Spleen (tissue), 13 donors: ENCODE measurements at places on chromosomes 12 and 14. TPM values are rescaled to one million over a fixed set of nuclear protein-coding genes. Genes with fewer than 3 reads are reported as not detected.
A peak's percentile ranks its signal among the peaks of the same experiment; 100 is the strongest.

The NEUROD4 gene
- polyA plus RNA-seq = not detected

The P2RX7 gene
- 1.8 TPM for polyA plus RNA-seq

The FBXW8 gene
- polyA plus RNA-seq = 3.6 TPM

The ART4 gene
- polyA plus RNA-seq = 8.9 TPM

The OAS1 gene
- polyA plus RNA-seq = 53.8 TPM

The LAG3 gene
- 3.7 TPM for polyA plus RNA-seq

DNA sequence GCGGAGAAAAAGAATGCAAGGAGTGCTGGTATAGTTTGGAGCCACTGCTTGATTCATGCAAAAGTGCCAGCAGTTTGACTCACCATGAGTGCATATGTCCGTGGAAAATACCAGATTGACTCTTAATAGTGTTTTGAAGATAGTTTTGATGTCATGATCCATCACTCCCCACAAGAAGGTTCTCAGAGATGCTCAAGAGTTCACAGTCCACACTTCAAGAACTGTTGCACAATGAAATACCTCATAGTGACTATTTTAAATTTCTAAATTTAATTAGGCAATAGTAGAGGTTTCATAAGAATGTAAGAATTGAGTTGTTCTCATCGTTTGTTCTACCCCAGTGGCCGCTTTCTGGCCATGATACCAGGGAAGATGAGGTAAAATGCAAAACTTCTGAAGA, 286.6 kb upstream of the RGS6 start:
- no peaks in the 10 kb centered on the region for H3K27me3 ChIP-seq
- DNase-seq = no peak
- no peaks in the 10 kb centered on the region for H3K4me1 ChIP-seq
- no peak overlapping the region for H3K27ac ChIP-seq
- no peak overlapping the region for H3K4me3 ChIP-seq

DNA sequence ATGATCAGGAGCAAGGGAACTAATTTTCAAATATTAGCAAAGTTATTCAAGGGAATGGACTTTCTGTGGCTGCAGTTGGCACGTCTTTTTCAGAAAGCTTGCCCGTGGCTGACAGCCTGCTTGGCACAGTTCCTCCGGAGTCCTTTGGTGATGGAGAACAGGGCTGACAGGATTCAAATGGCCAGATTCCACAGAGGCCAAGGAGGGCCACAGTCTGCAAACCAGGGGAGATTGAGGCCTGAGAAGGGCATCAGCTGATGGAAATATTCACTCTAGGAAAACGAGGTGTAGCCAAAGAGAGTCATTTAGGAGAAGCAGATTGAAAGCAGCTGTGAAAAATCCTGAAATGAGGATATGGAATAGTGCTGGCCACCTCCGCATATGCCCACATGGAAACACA, 178.3 kb downstream of the EMP1 start:
- no peaks in the 10 kb centered on the region for H3K36me3 ChIP-seq
- H3K4me1 ChIP-seq = no peaks in the 10 kb centered on the region
- H3K27ac ChIP-seq = no peak overlapping the region
- H3K4me3 ChIP-seq = no peak overlapping the region
- H3K27me3 ChIP-seq = no peaks in the 10 kb centered on the region

DNA sequence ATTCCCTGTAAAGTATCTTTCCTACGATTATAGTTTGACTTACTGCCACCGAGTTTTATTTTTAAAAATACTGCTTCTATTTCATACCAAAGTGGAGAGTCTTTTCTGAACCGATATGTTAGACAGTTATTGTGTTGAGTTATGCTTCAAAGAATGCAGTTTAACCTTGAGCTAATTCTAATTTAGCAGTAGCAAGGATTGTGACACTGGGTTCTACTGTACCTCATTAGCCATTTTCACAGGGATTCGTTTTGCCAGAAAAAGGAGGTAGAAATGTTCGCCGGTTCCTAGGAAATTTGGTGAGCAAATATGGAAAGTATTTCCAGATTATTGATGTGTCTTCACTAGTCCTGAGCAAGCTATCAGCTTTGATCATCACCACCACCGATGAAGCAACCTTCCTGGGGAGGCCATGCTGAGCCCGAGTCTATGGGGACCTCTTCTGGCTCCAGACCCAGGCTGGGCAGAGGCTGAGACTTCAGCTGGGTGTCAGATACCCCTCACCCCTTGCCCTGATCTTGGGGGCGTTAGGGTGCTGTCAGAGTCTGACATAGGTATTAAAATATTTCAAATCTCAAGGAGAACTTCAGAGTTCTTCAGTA, 13.6 kb downstream of the GLRX5 start:
- H3K27ac ChIP-seq = no peak overlapping the region
- H3K4me3 ChIP-seq = no peak overlapping the region
- H3K4me1 ChIP-seq = no peaks in the 10 kb centered on the region
- H3K27me3 ChIP-seq = no peaks in the 10 kb centered on the region
- no peak for DNase-seq

DNA sequence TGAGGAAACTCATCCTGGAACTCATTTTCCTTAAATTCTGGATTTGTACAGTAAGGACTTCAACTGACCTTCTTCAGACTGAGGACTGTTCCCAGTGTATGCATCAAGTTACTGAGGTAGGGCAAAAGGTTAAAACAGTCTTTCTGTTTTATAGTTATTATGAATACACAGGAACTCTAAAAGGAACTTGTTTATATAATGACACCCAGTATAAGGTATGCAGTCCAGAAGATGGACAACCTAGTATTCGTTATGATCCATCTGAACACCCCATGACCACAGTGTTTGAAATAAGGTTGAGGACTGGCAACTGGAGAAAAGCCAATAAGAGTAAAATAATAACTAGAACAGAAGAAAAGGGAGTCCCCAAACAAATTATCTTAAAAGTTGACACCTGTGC, 779.9 kb upstream of the TMEM132C start:
- no peak overlapping the region for H3K27ac ChIP-seq
- H3K36me3 ChIP-seq = no peaks in the 10 kb centered on the region
- no peaks in the 10 kb centered on the region for H3K4me1 ChIP-seq
- H3K4me3 ChIP-seq = no peak overlapping the region
- no peaks in the 10 kb centered on the region for H3K27me3 ChIP-seq

- H3K27me3 ChIP-seq = no peaks in the 10 kb centered on the region
- no peak overlapping the region for H3K27ac ChIP-seq
- no peaks in the 10 kb centered on the region for H3K36me3 ChIP-seq
- H3K4me3 ChIP-seq = no peak overlapping the region
- H3K4me1 ChIP-seq = no peaks in the 10 kb centered on the region
- DNase-seq = no peak
These were observed 65.9 kb upstream of the CCDC198 start for GRCh38 chr14:57559576-57559975.

DNA sequence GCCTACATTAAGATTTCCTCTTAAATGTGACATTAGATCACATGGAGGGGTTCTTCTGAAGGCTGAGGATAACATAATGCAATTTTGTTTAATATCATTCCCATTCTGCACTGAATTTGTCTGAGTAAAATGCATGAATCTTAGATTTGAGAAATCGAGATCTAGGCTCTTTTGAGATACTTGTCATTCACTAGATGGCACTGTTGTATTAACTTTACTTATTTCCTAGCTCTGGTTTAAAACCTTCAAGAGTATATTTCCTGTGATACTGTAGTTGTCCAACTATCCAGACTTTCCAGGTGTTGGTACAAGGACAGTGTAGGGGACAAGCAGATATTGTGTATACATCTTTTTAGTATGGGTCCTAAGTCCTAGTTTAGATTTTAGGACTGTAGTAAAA, 91.7 kb upstream of the SEL1L start:
- no peaks in the 10 kb centered on the region for H3K36me3 ChIP-seq
- no peak for DNase-seq
- H3K27ac ChIP-seq = no peak overlapping the region
- H3K4me1 ChIP-seq = no peaks in the 10 kb centered on the region
- H3K4me3 ChIP-seq = no peak overlapping the region

- H3K4me1 ChIP-seq = no peaks in the 10 kb centered on the region
- DNase-seq = no peak
- H3K36me3 ChIP-seq = no peaks in the 10 kb centered on the region
- no peak overlapping the region for H3K4me3 ChIP-seq
- no peak overlapping the region for H3K27ac ChIP-seq
These were observed 20.8 kb downstream of the BCAT1 start for GRCh38 chr12:24928131-24928530.

- H3K27me3 ChIP-seq = no peaks in the 10 kb centered on the region
- peaks cover 7% of the 10 kb centered on the region for H3K36me3 ChIP-seq
- no peak for DNase-seq
- H3K27ac ChIP-seq = no peak overlapping the region
- H3K4me1 ChIP-seq = no peaks in the 10 kb centered on the region
These were observed 105.8 kb downstream of the TGFB3 start for GRCh38 chr14:75875958-75876357.

GRCh38 chr12:109877504-109878246, 2.7 kb downstream of the GLTP start:
- H3K4me3 ChIP-seq = no peak overlapping the region
- H3K36me3 ChIP-seq = peaks cover 4% of the 10 kb centered on the region

GRCh38 chr14:35632271-35632670, 98.3 kb downstream of the INSM2 start:
- H3K4me1 ChIP-seq = no peaks in the 10 kb centered on the region
- H3K27ac ChIP-seq = no peak overlapping the region
- no peak overlapping the region for H3K4me3 ChIP-seq
- no peak for DNase-seq
- H3K36me3 ChIP-seq = peaks cover 63% of the 10 kb centered on the region

- H3K36me3 ChIP-seq = no peaks in the 10 kb centered on the region
- H3K27me3 ChIP-seq = no peaks in the 10 kb centered on the region
- H3K27ac ChIP-seq = peak overlapping the region; percentile 77
- H3K4me3 ChIP-seq = no peak overlapping the region
- peaks cover 16% of the 10 kb centered on the region for H3K4me1 ChIP-seq
These were observed 28.0 kb downstream of the NELL2 start for GRCh38 chr12:44847888-44848702.

GRCh38 chr14:61662437-61663311, 32.6 kb upstream of the HIF1A start:
- H3K27ac ChIP-seq = peak overlapping the region; percentile 89
- no peaks in the 10 kb centered on the region for H3K36me3 ChIP-seq
- H3K4me3 ChIP-seq = no peak overlapping the region
- peaks cover 59% of the 10 kb centered on the region for H3K4me1 ChIP-seq

DNA sequence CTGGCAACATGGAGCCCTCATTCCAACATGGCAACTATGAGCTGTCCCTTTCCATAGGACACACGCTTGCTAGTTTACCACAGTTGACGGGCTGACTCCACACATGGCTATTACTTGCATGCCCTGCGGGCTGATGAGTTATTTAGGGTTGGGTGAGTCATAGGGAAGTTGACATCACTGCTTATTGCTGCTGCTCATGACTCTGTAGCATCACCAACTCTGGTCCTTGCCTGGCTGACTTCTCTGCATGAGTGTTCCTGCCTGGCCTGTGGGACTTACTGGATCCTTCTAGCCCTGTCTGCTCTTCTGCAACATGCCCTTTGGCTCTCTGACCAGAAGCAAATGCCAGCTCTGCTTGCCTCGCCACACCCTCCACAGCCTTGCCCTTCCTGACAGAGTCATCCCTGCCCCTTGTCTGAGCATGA, 199.5 kb downstream of the ANO6 start:
- no peaks in the 10 kb centered on the region for H3K4me1 ChIP-seq
- H3K27ac ChIP-seq = no peak overlapping the region
- no peak overlapping the region for H3K4me3 ChIP-seq
- H3K36me3 ChIP-seq = no peaks in the 10 kb centered on the region
- no peaks in the 10 kb centered on the region for H3K27me3 ChIP-seq

GRCh38 chr12:25276199-25276937, 25.6 kb upstream of the KRAS start:
- H3K27ac ChIP-seq = no peak overlapping the region
- no peak for DNase-seq
- H3K36me3 ChIP-seq = no peaks in the 10 kb centered on the region
- H3K27me3 ChIP-seq = no peaks in the 10 kb centered on the region
- no peaks in the 10 kb centered on the region for H3K4me1 ChIP-seq

GRCh38 chr12:94265966-94266745, 117.8 kb downstream of the PLXNC1 start:
- peaks cover 28% of the 10 kb centered on the region for H3K36me3 ChIP-seq
- H3K27ac ChIP-seq = peak overlapping the region; percentile 61
- no peaks in the 10 kb centered on the region for H3K27me3 ChIP-seq
- no peak overlapping the region for H3K4me3 ChIP-seq
- no peak for DNase-seq

- H3K4me3 ChIP-seq = no peak overlapping the region
- H3K4me1 ChIP-seq = no peaks in the 10 kb centered on the region
- no peaks in the 10 kb centered on the region for H3K36me3 ChIP-seq
- H3K27me3 ChIP-seq = no peaks in the 10 kb centered on the region
These were observed 272.0 kb upstream of the E2F7 start for GRCh38 chr12:77337362-77337761.

- no peaks in the 10 kb centered on the region for H3K4me1 ChIP-seq
- H3K36me3 ChIP-seq = no peaks in the 10 kb centered on the region
- no peak overlapping the region for H3K27ac ChIP-seq
- no peak for DNase-seq
These were observed 1133.2 kb upstream of the TMEM132C start for GRCh38 chr12:127133675-127134335.

DNA sequence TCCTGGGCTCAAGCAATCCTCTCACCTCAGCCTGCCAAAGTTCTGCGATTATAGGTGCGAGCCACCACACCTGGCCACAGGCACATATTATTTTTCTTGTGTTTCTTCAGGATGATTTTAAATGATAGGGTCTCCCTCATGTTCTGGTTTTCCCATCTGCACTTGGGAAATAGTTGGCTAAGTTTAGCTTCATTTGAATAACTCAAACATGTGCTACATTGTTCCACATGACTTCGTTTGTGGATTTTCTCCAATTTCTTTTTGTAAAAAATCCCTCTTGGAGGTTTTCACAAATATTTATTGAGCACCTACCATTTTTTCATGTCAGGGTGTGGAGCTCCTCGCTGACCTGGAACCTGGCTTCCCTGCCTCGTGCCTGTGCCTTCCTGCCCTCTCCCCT, 55.2 kb upstream of the GNPNAT1 start:
- no peak overlapping the region for H3K27ac ChIP-seq
- no peaks in the 10 kb centered on the region for H3K4me1 ChIP-seq
- H3K4me3 ChIP-seq = no peak overlapping the region
- H3K27me3 ChIP-seq = no peaks in the 10 kb centered on the region
- no peak for DNase-seq

DNA sequence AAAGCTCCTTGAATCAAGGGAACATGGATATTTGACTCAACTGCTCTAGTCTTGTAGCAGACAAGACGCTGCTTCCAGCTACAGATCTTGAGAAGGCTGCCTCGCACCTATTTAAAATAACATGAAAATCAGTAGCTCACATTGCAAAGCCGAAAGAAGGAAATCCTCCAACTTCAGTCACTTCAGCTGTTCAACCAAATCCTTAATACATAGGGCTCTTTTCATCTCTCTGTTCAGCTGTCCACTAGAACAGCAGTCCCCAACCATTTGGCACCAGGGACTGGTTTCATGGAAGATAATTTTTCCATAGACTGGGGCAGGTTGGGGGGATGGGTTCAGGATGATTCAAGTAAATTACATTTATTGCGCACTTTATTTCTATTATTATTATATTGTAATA, 1116.0 kb upstream of the TMEM132C start:
- H3K27me3 ChIP-seq = peaks cover 7% of the 10 kb centered on the region
- H3K36me3 ChIP-seq = no peaks in the 10 kb centered on the region
- H3K27ac ChIP-seq = no peak overlapping the region
- H3K4me3 ChIP-seq = no peak overlapping the region
- H3K4me1 ChIP-seq = no peaks in the 10 kb centered on the region
